ENCODE measurements at places on chromosomes 5 and 9.

- no peak for DNase-seq
Observed at GRCh38 chr5:141942185-141942857, 15.7 kb downstream of the PCDH12 start.

DNA sequence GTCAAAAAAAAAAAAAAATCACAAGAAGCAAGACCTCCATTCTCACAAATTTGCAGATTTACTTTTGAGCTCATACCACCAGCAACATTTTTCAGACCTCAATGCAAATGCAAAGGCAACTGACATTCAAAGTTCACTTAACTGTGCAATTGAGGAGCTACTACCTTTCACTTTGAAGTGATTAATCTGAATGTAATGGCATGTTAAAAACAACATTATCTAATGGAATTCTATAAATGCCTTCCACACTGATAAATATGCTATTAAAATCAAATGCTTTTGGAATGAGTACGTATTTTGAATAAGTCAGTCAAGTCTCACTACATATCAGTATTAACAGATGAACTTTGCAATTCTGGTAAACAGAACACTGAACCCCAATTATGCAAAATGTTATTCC is 32.3 kb downstream of the UBQLN1 start:
- no peak for DNase-seq

DNA sequence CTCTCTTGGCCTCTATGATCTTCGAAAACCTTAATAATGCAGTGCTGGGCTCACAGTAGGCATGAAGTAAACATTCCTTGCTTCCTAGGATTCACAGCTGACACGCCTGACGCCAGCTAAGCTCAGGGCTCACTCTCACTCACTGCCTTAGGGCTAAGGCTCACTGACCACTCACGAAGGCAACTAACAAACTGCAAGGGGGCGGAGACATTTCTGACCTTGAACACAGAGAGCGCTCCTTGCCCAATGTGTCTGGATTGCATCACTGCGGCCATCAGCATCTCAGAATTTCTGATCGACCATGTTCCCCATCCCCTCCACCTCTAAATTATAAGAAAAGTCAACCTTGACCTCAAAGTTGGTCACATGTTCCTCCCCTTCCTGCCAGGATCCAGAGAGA is 372.6 kb downstream of the EBF1 start:
- DNase-seq = no peak

DNA sequence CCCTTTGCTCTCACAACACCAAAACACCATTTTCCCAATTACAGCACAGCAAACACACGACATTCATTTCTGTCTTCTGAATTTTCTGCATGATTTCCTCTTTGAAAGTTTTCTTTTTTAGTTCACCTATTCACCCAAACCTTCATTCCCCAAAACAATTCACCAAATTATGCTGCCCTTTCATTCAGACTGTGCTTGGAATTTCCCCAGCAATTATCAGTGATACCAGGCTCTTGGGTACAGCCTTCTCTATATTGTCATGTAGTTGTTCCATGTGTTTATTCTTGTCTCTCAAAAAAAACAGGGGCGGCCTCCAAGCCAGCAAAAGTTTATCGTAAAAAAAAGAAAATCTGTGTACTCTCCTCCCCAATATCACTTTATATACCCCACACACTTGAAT is 9.0 kb upstream of the LIX1 start:
- DNase-seq = no peak

- DNase-seq = no peak
Observed at GRCh38 chr9:17839776-17840175, 260.9 kb downstream of the SH3GL2 start.

DNA sequence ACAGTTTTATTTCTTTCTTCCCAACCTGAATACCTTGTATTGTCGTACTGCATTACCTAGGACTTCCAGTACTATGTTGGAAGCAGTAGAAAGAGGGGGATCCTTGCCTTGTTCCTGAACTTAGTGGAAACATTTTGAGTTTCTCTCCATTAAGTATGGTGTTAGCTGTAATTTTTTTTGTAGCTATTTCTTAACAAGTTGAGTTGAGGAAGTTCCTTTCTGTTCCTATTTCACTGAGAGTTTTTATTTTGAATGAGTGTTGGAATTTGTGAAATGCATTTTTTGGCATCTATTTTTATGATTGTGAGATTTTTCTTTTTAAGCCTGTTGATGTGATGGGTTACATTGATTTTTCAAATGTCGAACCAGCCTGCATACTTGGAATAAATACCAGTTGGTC is 49.0 kb downstream of the FSD1L start:
- no peak for DNase-seq

DNA sequence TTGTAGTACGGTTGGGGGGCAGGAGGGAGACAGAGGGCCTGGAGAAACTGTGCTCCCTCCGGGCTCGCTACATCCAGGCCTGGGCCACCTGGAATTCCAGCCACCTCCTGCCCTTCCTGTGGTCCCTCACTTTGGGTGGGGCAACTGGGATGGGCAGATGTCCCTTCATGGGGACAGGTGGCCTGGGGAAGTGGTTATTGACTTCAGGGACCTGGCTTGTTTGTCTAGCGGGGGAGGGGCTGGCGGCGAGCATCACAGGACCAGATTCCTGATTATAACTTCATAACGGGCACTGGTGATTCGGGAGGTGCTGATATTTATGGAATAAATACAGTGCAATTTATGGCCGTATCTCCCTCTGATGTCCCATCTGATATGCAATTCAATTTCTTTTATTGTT is 20.1 kb upstream of the LAMC3 start:
- no peak for DNase-seq

GRCh38 chr9:120161776-120162175 is 418.2 kb downstream of the CDK5RAP2 start:
- no peak for DNase-seq

GRCh38 chr5:150519978-150520377 is 12.0 kb downstream of the NDST1 start:
- no peak for DNase-seq

DNA sequence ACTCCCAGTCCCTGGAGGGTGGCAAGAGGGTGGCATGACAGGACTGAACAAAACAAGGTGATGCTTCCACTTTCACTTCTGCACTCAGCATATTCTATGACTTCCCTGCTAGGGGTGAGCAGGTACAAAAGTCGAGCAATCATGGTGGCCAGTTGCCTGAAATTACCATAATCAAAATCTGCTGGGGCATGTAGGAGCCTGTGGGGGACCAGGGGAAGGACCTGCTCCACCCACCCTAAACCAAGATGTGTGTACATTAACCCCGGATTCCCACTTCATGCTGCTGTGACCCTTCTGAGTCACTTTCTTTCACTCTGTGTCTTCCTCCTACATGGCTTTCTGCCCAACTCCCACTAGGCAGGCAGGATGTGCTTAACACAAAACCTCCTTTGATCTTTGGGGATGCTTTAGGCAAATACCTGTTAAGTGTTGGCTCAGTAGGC is 73.3 kb upstream of the PHF24 start:
- DNase-seq = no peak

DNA sequence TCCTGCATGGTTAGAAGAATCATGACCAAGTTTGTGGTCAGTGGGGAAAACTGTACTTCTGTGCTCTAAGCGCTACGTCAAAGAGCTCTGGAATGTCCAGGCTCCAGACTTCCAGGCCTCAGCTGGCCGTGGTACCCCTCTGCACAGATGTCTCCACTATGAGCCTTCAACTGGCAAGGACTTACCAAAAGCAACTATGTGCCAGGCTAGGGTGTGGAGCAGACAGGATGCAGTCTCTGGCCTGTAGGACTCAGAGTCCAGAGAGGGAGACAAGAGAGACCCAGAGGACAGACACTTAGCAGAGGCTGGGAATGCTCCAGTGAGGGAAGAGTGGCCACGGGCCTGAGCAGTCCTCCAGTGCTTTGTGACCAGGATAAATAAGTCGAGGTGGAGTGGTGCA is 31.0 kb upstream of the TCF7 start:
- no peak for DNase-seq

GRCh38 chr5:115098041-115098702 is 71.5 kb downstream of the TRIM36 start:
- DNase-seq = peak; percentile 44

GRCh38 chr5:143782588-143783386 is 29.2 kb upstream of the HMHB1 start:
- DNase-seq = no peak

GRCh38 chr5:105688227-105688792 is 1982.4 kb downstream of the EFNA5 start:
- DNase-seq = no peak

DNA sequence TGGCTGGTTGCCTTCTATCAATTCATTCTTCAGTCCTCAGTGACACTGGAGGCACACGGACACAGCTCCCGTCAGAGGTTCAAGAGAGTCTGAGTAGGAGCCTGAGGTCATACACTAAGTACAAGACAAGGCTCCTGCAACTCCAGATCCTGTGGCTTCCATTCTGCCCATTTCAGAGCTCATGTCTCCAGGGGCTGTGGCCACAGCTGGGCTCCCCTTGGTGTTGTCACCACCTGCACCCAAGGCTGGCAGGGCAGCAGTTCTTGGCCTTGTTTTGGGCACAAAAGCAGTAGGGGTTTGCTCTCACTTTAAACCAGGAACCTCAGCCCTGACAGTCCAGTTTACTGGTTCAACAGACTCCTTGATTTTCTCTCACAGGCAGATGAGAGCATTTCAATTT is 189.6 kb downstream of the ICE1 start:
- DNase-seq = no peak

DNA sequence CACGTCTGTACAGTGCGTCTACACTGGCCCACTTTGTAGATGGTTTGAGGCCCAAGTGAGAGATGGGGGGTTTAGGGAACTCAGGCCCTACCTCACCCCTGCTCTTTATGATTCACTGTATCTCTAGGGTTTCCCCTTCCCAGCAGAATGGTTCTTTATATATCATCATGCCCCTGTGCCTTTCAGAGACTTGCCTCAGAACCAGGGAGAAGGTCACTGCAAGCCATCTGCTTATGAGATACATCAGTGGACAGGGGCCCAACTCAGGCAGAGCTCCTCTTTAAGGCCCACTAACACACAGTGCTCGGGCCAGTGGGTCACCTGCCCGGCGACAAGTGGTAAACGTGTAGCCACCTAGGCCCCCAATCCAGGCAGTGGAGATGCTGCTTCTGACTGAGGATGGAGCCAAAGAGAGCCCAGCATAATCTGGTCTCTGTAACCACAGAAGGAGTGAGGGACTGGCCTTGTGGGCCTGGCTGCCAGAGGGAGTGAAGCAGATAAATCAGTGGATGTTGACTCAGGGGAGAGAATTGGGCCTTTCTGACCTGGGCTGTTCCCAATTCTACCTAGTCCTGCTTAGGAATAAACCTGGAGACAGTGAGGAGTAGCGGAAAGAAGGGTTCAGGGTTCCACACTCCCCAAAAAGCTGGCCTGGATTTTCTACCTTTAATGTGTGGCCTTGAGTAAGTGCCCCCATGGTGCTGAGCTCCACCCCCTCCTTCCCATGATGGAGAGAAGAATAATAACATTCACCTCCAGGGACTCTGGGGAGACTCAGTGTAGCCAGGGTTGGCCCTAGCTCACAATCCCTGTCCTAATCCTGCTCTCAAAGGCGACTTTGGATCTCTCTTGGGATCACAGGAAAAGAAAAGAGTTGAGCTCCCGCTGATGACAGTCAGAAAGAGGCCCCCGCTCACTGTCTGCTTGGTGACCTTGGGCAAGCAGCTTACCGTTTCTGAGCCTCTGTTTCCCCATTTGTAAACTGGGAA is 2.8 kb upstream of the DUSP1 start:
- no peak for DNase-seq

DNA sequence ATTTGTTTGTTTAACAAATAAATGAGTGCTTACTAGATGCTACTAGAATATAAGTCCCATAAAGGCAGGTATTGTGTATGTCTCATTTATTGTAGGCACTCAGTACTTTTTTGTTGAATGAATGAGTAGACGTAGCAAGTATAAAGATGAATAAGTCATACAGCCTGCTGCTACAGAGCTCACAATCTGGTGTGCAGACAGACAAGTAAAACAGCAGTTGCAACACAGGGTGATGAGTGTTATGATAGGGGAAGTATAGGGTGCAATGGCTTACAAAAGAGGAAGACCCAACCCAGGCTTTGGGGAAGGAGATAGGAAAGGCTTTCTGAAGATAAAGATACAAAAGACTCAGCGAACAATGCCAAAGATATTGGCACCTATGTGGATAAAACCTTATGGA is 47.7 kb downstream of the SH3RF2 start:
- DNase-seq = no peak

DNA sequence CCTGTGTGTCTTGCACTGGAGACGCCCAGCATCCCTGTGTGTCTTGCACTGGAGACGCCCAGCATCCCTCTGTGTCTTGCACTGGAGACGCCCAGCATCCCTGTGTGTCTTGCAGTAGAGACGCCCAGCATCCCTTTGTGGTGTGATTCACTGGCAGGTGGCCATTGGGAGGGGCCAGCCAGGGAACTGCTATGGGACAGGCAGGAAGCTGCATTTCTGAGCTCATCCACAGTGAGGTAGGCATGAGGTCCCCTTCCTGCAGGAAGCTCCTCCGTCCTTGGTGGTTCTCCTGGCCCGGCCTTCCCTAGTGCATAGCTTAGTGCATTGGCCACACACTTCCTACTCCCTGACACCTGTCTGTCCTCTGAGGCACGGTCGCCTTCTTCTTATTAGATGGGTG is 43.5 kb downstream of the IRX1 start:
- DNase-seq = no peak

DNA sequence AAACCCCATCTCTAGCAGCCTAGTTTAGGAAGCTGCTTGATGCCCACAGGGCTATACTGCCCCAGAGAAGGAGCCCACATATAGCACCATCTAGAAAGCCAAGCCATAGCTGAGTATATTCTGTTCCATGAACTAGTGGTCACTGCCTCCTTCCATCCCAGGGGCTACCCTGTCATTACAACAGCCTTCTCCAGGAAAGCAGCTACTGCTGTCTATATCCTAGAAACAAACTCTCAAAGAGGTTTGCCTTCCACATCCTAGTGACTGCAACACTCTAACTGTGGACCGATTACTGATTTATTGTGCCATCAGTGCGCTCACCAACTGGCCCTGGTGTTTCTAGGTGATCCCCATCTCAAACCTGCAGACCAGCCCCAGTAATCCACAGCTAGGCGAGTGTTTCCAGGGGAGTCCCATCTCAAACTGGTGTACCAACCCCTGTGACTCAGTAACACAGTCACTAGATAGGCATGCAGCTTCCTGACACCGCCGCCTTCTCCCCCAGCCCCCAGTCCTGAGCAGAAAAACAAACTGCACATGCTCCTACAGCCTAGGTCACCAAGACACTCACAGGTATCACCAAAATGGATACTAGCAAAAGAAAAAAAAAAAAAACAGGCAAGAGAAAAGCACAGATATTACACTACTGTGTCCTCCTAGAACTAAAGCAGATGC is 14.8 kb downstream of the SPTLC1 start:
- peak; percentile 51 for DNase-seq

- DNase-seq = peak; percentile 89
Observed at GRCh38 chr9:126791406-126792230, 13.2 kb upstream of the ZBTB43 start.
